ENCODE measurements at places on chromosomes 11 and 22. TPM values are rescaled to one million over a fixed set of nuclear protein-coding genes. Genes with fewer than 3 reads are reported as not detected.

The MAPK8IP2 gene
- 1.8 TPM for total RNA-seq

DNA sequence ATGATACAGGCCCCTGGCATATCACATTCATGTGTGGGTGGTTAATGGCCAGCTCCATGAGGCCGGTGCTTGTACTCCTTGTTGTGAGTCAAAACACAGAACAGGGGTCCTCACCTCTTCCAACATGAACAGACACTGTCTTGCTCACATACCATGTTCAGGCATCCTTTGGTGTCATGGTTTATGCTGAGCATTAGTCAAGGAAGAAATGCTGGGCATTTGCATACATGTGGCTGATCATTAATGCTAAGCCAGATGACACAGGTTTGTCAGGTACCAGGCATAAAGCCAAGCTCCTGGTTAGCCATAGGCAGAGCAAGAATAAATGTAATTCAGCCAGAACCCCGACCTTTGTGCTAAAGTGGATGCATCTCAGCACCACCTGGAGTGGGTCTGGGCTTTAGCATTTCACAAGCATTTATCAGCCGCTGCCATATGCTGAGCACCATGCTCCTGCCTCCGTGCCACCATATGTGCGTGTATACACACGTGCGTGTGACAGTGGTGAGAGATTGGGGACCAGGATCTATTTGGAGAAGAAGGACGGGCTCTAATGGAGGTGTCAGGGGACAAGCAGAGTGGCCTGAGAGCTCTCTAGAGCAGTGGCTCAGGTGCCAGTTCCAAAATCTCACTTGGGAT lies 55.0 kb downstream of the MICAL2 start:
- no peaks in the 10 kb centered on the region for H3K27me3 ChIP-seq
- H3K36me3 ChIP-seq: no peaks in the 10 kb centered on the region
- H3K4me1 ChIP-seq: peaks cover 74% of the 10 kb centered on the region
- no peak overlapping the region for H3K4me3 ChIP-seq
- peak overlapping the region; percentile 94 for H3K27ac ChIP-seq
- DNase-seq: no peak

The ARAP1 gene
- 61.5 TPM for total RNA-seq

The ISX gene
- total RNA-seq: not detected

- H3K27me3 ChIP-seq: no peaks in the 10 kb centered on the region
- no peak overlapping the region for H3K27ac ChIP-seq
- no peaks in the 10 kb centered on the region for H3K4me1 ChIP-seq
- H3K4me3 ChIP-seq: no peak overlapping the region
These were observed 35.6 kb downstream of the TMEM123 start for GRCh38 chr11:102416976-102417375.

The PATL1 gene
- total RNA-seq: 11.8 TPM

GRCh38 chr11:48055292-48056132 lies 75.2 kb downstream of the PTPRJ start:
- no peak overlapping the region for H3K27ac ChIP-seq
- no peak overlapping the region for H3K4me3 ChIP-seq
- H3K4me1 ChIP-seq: peaks cover 30% of the 10 kb centered on the region
- DNase-seq: no peak
- no peaks in the 10 kb centered on the region for H3K27me3 ChIP-seq

DNA sequence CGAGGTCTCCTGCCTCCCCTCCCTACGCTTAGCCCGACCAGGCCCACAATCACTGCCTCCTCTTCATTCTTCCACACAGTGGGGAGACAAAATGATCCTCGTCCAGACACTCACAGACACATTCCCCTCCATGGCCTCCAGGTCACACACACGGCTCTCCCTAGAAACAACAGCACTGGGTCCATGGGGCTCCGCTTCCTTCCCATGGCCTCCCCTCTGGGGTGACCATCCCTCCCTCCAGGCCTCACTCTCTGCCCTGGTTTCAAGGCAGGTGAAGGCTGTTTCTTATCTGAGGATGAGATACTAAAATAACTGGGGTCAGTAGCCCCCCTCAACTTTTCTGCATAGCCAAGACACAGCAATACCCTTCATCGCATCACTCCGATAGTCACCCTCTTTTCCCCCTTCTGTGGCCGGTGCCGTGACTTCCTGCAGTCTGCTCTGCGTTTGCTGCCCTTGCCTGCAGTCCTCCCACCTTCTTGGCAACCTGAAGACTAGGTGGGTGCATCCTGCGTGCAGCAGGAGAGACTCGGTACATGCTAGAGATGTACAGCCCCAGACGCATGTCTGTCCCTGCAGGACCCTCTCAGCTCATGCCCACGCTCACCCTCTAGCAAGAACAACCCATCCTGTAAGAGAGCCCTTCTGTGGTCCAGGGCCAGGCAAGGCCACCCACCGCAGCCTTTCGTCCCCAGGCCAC lies 55.8 kb downstream of the CD6 start:
- peak; percentile 47 for DNase-seq
- no peaks in the 10 kb centered on the region for H3K36me3 ChIP-seq
- no peaks in the 10 kb centered on the region for H3K4me1 ChIP-seq
- no peaks in the 10 kb centered on the region for H3K27me3 ChIP-seq
- no peak overlapping the region for H3K4me3 ChIP-seq

GRCh38 chr11:40337118-40337517 lies 1122.3 kb downstream of the LRRC4C start:
- no peaks in the 10 kb centered on the region for H3K36me3 ChIP-seq
- H3K27me3 ChIP-seq: no peaks in the 10 kb centered on the region
- no peak for DNase-seq
- no peaks in the 10 kb centered on the region for H3K4me1 ChIP-seq
- no peak overlapping the region for H3K27ac ChIP-seq
- no peak overlapping the region for H3K4me3 ChIP-seq

DNA sequence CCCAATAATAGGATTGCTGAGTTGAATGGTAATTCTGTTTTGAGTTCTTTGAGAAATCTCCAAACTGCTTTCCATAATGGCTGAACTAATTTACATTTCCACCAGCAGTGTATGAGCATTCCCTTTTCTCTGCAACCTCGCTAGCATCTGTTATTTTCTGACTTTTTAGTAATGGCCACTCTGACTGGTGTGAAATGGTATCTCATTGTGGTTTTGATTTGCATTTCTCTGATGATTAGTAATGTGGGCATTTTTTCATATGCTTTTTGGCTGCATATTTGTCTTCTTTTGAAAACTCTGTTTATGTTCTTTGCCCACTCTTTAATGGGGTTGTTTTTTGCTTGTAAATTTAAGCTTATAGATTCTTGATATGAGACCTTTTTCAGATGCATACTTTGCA lies 97.4 kb downstream of the FDX1 start:
- H3K4me1 ChIP-seq: no peaks in the 10 kb centered on the region
- no peaks in the 10 kb centered on the region for H3K36me3 ChIP-seq
- no peaks in the 10 kb centered on the region for H3K27me3 ChIP-seq
- DNase-seq: no peak

The PGA3 gene
- total RNA-seq: 2.5 TPM

The MMP27 gene
- total RNA-seq: not detected

DNA sequence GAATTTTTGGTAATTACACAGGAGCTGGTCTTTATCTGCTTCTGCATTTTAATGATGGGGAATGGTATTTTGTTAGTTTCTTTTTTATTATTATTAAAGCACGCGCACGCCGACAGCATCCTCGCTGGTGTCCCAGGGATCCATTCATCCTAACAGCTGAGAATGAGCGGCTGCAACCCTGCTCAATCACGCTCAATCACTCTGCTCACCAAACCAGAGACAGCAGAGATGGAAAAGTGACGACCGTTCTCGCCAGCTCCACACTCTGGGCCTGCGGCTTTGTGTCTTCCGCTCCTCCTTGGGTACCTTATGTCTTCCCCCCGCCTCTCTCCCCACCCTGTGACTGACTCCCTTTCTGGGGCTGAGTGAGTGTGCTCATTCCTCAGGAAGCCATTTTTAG lies 84.5 kb downstream of the DSCAML1 start:
- H3K27me3 ChIP-seq: no peaks in the 10 kb centered on the region
- H3K27ac ChIP-seq: no peak overlapping the region
- DNase-seq: no peak

GRCh38 chr11:115920092-115920461 lies 415.9 kb upstream of the CADM1 start:
- H3K27ac ChIP-seq: no peak overlapping the region
- no peak overlapping the region for H3K4me3 ChIP-seq
- no peaks in the 10 kb centered on the region for H3K27me3 ChIP-seq
- no peaks in the 10 kb centered on the region for H3K36me3 ChIP-seq
- H3K4me1 ChIP-seq: peaks cover 7% of the 10 kb centered on the region
- DNase-seq: no peak

- no peaks in the 10 kb centered on the region for H3K27me3 ChIP-seq
- no peaks in the 10 kb centered on the region for H3K36me3 ChIP-seq
- H3K27ac ChIP-seq: no peak overlapping the region
- H3K4me1 ChIP-seq: no peaks in the 10 kb centered on the region
These were observed 41.8 kb upstream of the DEUP1 start for GRCh38 chr11:93288767-93289166.

GRCh38 chr11:66315921-66316811 lies 678 bp downstream of the CD248 start:
- H3K4me3 ChIP-seq: peak overlapping the region; percentile 58
- H3K36me3 ChIP-seq: no peaks in the 10 kb centered on the region
- peaks cover 62% of the 10 kb centered on the region for H3K4me1 ChIP-seq
- no peaks in the 10 kb centered on the region for H3K27me3 ChIP-seq

DNA sequence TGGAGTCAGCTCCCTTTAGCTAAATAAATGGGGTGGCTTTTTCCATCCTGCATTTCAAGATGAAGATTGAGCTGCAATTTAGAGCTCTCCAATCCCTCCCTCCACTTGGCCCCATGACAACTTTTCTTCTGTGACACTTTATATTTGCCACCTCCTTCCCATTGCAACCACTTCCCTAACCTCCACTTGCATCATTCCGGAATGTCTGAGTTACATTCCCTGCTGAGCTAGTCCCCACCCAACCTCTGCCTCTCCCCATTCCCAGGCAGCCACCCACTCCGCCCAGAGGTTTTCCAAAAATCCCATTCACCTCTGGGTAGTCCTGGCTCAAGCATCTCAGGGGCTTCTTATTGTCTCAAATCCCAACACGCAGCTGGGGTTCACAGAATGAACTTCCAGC lies 24.7 kb downstream of the PC start:
- H3K27ac ChIP-seq: no peak overlapping the region
- DNase-seq: no peak

GRCh38 chr11:126817096-126817495 lies 183.5 kb downstream of the KIRREL3 start:
- H3K36me3 ChIP-seq: no peaks in the 10 kb centered on the region
- H3K4me3 ChIP-seq: no peak overlapping the region
- peaks cover 4% of the 10 kb centered on the region for H3K27me3 ChIP-seq
- no peaks in the 10 kb centered on the region for H3K4me1 ChIP-seq
- DNase-seq: no peak

GRCh38 chr22:26785932-26786331 lies 128.5 kb downstream of the MIAT start:
- H3K27me3 ChIP-seq: no peaks in the 10 kb centered on the region
- H3K4me3 ChIP-seq: no peak overlapping the region
- H3K4me1 ChIP-seq: no peaks in the 10 kb centered on the region
- H3K36me3 ChIP-seq: peaks cover under 1% of the 10 kb centered on the region

- no peaks in the 10 kb centered on the region for H3K27me3 ChIP-seq
- no peaks in the 10 kb centered on the region for H3K36me3 ChIP-seq
- no peak overlapping the region for H3K4me3 ChIP-seq
- DNase-seq: no peak
These were observed 11.4 kb downstream of the KCNJ5 start for GRCh38 chr11:128902515-128903066.

DNA sequence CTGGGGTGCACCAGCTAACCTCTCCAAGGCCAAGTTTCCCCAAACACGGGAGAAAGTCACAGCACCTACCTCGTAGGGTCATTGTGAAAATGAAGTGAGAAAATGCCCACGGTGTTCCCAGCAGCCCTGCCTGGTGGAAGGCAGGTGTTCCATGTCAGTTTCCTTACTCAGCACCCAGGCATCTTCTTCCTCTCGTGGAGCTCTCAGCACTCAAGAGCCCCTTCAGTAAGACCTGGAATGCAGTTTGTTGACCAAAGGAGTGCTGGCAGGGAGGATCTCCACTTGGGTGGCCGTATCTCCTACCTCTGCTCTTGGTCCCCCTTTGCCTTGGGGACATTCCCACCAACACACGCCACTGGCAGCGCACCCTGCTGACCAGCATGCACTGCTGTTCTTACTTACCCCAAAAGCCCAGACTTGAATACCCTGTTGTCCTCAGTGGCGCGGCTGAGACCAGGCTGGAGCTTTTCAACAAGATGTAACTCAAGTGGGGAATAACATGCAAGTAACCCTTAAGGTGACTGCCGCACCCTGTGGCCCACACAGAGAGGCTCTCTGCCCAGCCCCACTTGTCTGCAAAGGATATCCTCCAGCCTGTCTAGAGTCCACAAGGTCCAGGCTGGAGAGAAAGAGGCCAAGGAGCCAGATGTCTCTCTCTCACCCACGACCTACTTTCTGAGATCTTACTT lies 201.2 kb upstream of the TMEM45B start:
- H3K4me3 ChIP-seq: no peak overlapping the region
- no peak overlapping the region for H3K27ac ChIP-seq
- H3K36me3 ChIP-seq: no peaks in the 10 kb centered on the region
- no peaks in the 10 kb centered on the region for H3K27me3 ChIP-seq

The DSCAML1 gene
- 7.5 TPM for total RNA-seq

The CXCR5 gene
- not detected for total RNA-seq

GRCh38 chr11:19379465-19379864 lies 138.7 kb upstream of the E2F8 start:
- no peak overlapping the region for H3K27ac ChIP-seq
- no peaks in the 10 kb centered on the region for H3K4me1 ChIP-seq
- H3K27me3 ChIP-seq: no peaks in the 10 kb centered on the region
- H3K4me3 ChIP-seq: no peak overlapping the region

- peaks cover 25% of the 10 kb centered on the region for H3K36me3 ChIP-seq
- no peak overlapping the region for H3K4me3 ChIP-seq
- no peak overlapping the region for H3K27ac ChIP-seq
- no peaks in the 10 kb centered on the region for H3K27me3 ChIP-seq
These were observed 7.5 kb downstream of the ASCC2 start for GRCh38 chr22:29830585-29830984.

GRCh38 chr11:122342089-122342744 lies 226.2 kb upstream of the BLID start:
- H3K4me3 ChIP-seq: no peak overlapping the region
- DNase-seq: no peak
- no peaks in the 10 kb centered on the region for H3K4me1 ChIP-seq
- H3K36me3 ChIP-seq: no peaks in the 10 kb centered on the region
- no peaks in the 10 kb centered on the region for H3K27me3 ChIP-seq
- no peak overlapping the region for H3K27ac ChIP-seq

The APOA1 gene
- total RNA-seq: 0.55 TPM

GRCh38 chr11:16669799-16670415 lies 68.5 kb upstream of the C11orf58 start:
- DNase-seq: no peak
- no peak overlapping the region for H3K4me3 ChIP-seq
- no peaks in the 10 kb centered on the region for H3K4me1 ChIP-seq
- H3K27me3 ChIP-seq: no peaks in the 10 kb centered on the region

The MS4A4A gene
- total RNA-seq: 35.4 TPM

All from sigmoid colon (tissue), 7 donors.